Substantia nigra (tissue), 51 donors: ENCODE measurements at places on chromosomes 5 and 9.

GRCh38 chr5:96537386-96537785 is 104.3 kb upstream of the PCSK1 start:
- DNase-seq: no peak

- DNase-seq: no peak
Measured at GRCh38 chr5:58775701-58776262, 192.9 kb downstream of the RAB3C start.

GRCh38 chr9:70399141-70399540 is 15.3 kb downstream of the KLF9 start:
- DNase-seq: no peak

DNA sequence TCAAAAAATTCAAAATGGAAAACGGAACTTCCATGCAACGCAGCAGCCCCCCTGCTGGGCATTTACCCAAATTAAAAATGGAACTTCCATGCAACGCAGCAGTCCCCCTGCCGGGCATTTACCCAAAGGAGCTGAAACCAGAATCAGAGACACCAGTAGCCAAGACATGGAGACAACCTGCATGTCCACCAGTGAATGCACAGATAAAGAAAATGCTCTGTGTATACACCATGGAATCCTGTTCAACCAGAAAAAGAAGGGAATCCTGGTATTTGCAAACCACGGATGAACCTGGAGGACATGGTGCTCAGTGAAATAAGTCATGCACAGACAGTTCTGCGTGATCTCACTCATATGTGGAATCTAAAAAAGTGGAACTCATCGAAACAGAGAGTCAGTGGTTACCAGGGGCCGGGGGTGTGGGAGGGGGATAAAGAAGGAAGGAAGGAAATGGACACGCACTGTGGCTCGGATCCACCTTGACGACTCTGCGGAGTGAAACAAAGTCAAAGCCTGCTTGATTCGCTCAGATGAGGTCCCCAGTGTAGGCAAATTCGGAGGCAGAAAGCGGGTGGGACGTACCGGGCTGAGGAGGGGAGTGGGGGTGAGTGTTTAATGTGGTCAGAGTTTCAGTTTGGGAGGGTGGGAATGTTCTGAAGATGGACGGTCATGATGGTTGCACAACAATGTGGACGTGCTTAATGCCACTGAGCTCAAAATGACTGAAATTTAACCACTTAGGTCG is 40.2 kb upstream of the EXOC3 start:
- DNase-seq: no peak

DNA sequence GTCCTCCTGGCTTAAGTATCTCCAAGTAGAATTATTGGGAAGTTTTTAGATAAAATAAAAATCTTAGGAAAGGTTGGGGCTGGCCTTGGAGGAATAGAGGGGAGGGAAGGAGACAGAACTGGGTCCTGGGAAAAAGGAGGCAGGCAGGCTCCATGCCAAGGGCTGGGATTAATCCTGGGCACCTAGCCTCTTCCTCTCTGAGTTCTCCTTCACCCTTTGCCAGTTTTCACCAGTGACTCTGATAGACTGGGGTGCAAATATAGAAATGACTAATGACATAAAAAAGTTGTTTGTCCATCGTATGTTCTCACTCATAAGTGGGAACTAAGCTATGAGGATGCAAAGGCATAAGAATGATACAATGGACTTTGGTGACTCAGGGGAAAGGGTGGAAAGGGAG is 81.9 kb downstream of the RMI1 start:
- DNase-seq: no peak

- DNase-seq: no peak
Measured at GRCh38 chr9:129176701-129177442, 1.2 kb downstream of the IER5L start.

- peak; percentile 47 for DNase-seq
Measured at GRCh38 chr5:128213340-128213739, 129.8 kb downstream of the SLC12A2 start.

- no peak for DNase-seq
Measured at GRCh38 chr5:37841203-37841602, 1.4 kb upstream of the GDNF start.

DNA sequence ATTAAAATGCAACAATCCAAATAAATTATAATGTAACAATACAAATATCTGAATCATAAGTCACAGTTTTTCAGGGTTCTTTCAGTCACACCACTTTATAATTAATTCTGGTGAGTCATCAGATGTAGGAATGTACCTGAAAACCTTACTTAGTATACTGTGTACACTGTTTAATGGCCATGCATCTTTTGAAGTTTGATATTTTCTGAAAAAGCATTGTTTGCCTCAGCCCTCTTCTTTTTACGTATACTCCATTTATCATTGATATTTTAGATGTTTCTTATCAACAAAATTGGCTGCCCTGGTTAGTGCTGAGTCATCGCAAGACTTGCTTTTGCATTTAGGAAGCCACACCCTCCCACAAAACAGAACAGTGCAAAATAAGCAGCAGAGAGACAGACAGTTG is 218.6 kb downstream of the PJA2 start:
- DNase-seq: no peak

DNA sequence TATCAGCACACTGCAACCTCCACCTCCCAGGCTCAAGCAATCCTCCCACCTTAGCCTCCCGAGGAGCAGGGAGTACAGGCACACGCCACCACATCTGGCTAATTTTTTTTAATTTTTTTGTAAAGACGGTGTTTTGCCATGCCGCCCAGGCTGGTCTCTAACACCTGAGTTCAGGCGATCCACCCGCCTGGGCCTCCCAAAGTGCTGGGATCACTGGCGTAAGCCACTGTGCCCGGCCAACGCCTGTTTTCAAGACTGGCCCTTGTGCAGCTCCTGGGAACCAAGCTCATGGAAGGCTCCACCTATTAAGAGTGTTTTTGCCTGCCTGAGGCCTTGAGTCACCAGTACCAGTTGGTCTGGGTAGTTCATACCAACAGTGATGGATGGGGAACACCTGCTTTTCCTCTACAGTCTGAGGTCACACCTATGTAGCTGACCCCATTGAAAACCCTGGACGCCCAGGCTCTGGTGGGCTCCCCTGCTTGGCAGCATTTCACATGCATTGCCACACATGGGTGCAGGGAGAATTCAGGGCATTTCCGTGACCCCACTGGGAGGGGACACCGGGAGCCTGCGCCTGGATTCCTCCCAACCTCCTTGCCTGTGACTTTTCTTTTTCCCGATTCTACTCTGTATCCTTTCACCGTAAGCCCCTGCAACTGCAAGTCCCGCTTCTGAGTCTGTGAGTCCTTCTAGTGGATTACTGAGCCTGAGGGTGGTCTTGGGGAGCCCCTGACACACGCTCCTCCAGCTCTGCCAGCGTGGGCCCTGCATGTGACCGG is 63.5 kb downstream of the ZNF354C start:
- DNase-seq: no peak

- DNase-seq: no peak
Measured at GRCh38 chr9:10252174-10252573, 360.6 kb downstream of the PTPRD start.

- DNase-seq: no peak
Measured at GRCh38 chr9:28912621-28913020, 1339.3 kb upstream of the C9orf72 start.

- no peak for DNase-seq
Measured at GRCh38 chr5:169219351-169219750, 81.6 kb downstream of the SLIT3 start.

DNA sequence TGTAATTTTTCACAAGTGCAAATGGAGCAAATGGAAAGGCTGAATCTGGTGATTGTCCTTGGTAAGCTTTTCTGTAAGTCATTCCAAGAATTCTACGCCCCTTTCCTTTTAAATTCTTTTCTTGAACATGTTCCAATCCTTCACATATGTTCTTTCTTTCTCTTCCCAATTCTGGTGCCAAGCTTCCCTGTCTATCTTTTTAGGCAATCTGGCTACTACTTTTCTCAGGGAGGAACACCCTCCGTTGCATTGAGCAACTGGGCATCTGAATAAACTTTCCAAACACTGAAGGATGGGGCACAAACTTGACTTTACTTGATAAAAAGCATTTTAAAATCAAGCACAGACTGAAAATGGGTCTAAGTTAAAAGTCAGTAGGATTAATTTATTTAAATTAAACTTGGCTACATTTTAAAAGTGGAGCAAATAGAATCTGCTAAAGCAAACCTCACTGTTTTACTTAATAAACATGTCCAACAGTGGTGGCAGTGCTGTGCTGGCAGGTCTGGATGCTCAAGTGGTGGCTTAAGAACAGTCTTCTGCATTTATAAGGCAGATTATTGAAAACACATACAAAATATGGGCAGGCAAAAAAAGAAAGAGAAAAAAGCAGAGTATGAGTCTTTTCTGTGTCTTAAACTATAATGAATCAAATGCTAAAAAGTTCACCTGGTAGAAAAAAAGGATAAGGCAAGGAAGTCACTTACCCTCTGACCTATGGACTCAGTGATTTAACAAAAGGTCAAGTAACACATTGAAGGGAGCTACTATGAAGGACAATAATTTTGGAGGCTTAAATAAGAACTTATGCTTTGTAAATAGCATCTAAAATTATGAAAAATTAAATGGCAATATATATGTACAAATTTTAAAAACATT is 5.4 kb downstream of the ELL2 start:
- no peak for DNase-seq

- no peak for DNase-seq
Measured at GRCh38 chr5:127426661-127427060, 90.8 kb upstream of the PRRC1 start.

- DNase-seq: no peak
Measured at GRCh38 chr5:67483453-67484030, 286.9 kb upstream of the CD180 start.

GRCh38 chr9:20220286-20220685 is 402.0 kb downstream of the MLLT3 start:
- DNase-seq: no peak

GRCh38 chr9:94577571-94577970 is 16.1 kb downstream of the FBP2 start:
- DNase-seq: no peak

GRCh38 chr5:59301727-59302126 is 591.8 kb downstream of the PDE4D start:
- no peak for DNase-seq

GRCh38 chr5:96196407-96196806 is 234.8 kb upstream of the ELL2 start:
- DNase-seq: no peak

DNA sequence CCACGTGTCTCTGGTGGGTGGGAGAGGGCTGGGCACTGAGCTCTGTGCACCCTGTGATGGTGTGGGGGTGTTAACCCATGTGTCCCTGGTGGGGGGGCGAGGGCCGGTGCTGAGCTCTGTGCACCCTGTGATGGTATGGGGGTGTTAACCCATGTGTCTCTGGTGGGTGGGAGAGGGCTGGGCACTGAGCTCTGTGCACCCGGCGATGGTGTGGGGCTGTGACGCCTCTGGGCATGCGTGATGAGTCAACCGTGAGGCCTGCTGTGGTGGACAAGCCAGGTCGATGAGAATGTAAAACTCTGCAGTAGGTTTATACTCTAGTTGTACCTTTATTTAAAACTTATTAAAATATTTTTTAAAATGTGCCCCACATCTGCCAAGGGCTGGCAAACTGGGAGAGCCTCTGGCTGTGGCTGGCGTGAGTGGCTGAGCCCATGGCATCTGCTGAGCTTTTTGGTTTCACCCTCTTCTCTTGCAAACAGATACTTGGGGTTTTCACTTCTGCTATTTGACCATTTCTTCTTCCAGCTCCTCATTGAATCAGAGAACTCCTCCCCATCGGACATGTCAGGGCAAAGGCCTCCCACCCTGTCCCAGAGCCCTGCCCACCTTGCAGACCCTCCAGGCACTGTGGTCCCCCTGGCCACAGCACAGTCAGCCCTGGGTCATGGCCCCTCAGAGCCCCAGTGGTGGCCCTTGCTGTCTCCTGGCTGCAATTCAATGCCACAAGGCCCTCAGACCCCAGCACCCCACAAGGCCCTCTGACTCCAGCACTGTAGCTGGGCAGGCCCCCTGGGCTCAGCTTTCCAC is 18.5 kb upstream of the EXOC3 start:
- no peak for DNase-seq

DNA sequence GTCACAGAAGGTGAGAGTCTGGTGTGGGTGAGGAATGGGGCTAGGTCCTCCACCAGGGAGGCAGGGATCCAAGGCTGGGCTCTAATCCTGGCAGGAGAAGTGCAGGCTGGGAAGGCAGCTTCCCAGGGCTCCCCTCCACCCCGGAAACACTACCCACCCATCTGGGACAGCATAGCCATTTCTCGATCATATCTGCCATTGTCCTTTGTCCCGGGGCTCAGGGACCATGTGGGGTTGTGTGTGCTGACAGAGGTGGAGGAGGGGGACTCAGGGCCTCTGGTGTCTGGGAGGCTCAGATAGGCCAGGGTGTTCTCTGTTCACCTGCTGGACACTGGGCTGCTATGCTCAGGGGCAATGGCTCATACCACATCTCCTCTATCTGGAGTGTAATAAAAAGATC is 32.2 kb upstream of the STRBP start:
- DNase-seq: no peak

GRCh38 chr5:26259081-26259480 is 779.3 kb downstream of the CDH9 start:
- DNase-seq: no peak

GRCh38 chr5:173317852-173318251 is 10.4 kb downstream of the STC2 start:
- no peak for DNase-seq

DNA sequence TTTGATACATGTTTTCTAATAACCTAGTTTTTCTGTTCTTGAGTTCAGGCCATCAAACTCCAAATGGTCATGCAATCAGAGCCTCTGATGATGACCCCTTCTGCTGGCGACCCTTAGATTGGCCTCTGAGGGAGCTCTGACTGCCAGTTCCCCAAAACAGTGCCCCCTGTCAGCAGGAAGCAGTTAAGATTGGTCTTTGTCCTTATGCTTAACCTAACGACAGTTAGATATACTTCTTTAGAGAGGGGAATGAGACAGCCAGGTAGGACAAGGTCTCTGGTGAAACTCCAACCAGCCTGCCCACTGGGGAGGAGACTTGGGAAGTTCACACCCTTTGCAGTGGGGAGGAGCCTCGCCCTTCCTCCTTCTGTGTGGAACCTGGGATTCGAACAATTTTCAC is 390.4 kb upstream of the KIF2A start:
- DNase-seq: no peak

DNA sequence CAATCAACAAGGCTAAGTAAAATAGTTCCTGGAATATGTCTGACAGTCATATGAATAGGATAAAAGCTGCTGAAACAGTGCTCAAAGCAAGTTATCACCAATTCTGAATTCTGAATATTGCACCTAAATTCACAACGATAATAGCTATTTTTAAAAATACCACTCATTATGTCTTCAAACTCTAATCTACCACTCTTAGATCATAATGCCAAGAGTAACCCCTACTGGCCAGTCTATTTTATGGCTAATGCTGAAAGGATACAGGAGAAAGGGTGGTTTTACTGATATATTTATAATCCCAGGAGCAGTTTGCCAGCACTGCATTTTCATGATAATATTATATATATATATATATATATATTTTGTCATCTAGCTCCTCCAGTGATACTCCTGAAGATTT is 232.8 kb downstream of the PDE4D start:
- no peak for DNase-seq

DNA sequence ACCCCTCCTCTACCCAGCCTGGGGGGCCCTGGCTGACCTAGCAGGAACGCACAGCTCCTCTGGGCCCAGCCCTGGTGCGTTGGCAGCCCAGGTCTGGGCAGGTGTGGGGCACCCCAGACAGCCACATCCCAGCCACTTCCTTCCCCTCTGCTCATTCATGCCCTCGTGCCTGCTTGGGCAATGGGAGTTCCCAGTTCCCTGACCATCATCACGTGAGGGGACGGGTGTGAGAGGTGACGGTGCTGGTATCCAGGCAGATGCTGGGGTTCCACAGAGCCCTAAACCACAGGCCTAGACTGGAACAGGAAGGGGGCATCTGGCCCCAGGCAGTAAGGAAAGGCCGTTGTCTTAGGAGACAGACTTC is 8.4 kb downstream of the RALGDS start:
- DNase-seq: peak; percentile 38
